HS-27A (cell line): ENCODE measurements at places on chromosomes 7 and 10.

GRCh38 chr10:116274064-116274904, 1.3 kb upstream of the GFRA1 start:
- DNase-seq, result no peak

GRCh38 chr10:102502337-102503151, at the start of gene ACTR1A:
Gene ACTR1A (minus strand): TSS chr10:102502712. CDS start chr10:102502647, 65 bp downstream.
- DNase-seq, result peak; percentile 92

DNA sequence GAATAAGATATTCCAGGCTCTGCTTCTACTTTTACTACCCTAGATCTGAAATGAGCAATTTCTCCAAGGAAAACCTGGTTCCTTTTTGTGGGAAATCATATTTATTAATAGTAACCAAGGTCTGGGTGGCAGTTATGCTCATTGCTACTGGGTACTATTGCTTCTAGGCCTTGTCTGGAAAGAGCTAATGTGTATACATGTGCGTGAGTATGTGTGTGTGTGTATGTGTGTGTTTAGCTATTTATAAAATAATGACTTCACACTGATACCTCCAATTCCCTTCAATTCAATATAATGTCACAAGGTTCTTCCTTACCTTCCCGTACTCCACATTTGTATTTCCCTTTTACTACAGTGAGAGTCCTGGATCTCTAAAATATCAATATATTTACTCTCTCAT, 26.0 kb upstream of the PLCE1 start:
- no peak for DNase-seq

DNA sequence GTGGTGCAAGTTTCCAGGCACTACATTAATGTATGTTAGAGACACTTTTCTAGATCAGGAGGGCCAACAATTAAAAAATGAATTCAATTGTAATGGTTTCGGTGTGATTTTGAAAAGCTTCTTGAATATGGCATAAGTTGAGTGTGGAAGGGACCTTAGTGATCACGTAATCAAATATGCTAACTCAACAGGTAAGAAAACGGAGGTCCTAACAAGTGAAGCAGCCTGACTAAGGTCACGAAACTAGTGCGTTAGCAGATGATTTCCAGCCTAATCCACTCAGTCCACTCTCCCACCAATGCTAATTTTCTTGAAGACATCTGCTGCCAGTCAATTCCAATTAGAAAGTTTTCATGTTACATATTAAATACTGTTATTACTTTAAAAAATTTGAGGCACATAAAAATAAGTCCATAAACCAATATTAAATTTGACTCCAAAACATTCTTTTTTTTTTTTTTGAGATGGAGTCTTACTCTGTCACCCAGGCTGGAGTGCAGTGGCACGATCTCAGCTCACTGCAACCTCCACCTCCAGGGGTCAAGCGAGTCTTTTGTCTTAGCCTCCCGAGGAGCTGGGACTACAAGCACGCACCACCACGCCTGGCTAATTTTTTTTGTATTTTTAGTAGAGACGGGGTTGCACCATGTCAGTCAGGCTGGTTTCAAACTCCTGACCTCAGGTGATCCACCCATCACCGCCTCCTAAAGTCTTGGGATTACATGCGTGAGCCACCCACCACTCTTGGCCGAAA, 2.3 kb upstream of the RSBN1L start:
- no peak for DNase-seq

DNA sequence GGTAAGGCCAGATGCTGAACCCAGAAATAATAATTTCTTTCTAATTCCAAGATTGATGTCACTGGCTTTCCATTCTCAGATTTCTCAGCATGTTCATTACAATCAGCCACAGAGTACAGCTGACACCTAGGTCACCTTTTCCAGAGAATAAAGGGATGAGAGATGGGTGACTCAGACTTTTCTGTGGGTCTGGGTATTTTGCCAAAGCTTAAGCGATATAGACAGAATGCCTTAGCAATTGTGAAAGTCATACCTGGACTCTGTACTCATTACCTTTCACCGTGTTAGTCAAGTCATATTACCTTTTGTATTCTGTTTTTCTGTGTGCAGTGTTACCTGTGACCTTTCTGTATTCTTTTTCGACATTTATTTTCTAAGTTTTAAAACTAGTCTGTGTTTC, 10.6 kb upstream of the PRTFDC1 start:
- DNase-seq, result no peak

- no peak for DNase-seq
Observed at GRCh38 chr10:21527598-21528235, 2.2 kb upstream of the SKIDA1 start.

- DNase-seq, result no peak
Observed at GRCh38 chr7:157907091-157907490, 570.3 kb downstream of the DNAJB6 start.
